ENCODE measurements at places on chromosomes 6 and 20.

DNA sequence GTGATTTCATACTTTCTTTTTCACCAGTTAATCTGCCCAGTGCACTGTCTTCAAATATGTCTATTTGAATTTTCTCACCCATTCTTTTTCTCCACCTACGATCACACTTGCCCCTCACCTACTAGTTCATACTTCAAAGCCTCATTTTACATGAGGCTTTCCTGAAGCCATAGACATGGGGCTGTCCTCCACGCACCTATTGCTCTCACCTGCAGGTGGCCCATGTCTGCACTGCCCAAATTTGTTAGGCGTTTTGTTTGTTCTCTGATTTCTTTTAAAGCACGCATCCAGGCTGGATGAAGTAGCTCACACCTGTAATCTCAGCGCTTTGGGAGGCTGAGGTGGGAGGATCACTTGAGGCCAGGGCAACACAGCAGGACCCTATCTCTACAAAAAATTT is 106.8 kb upstream of the RIPOR2 start:
- DNase-seq, result peak; percentile 39

DNA sequence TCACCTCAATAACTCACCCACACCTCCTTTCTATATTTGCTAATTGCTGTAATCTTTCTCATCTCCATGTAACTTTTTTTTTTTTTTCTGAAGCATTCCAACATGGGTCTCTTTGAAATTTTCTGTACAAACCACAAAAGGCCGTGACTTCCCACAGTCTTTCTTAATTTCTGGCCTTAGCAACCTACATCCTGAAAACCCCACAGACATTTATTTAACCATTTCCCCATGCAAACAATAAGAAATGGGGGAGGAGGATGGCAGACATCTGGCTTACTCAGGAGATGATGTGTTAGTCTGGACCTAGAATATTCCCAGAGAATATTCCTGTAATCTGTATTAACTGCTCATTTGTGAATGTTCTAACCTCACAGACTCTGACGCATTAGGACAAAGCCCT is 57.6 kb downstream of the MEP1A start:
- DNase-seq, result no peak

DNA sequence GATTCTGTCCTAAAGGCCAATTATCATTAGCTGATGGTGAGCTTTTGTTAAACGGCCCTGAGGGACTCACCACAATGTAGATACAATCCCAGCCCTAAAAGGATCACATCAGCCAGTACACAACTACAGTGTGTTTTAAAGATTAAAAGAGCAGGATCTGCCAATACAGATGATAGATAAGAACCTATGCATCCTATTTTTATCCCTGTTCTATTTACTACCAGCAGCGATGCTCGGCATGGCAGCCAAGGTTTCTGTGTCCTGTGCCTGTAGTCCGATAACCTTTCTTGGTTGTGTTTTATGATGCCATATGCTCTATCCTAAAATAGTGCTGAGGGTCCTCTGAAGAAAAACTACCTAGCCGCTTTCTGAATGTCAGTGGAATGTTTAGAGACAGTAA is 289.4 kb downstream of the PHACTR1 start:
- DNase-seq, result no peak

GRCh38 chr6:132487762-132488161 is 25.2 kb downstream of the STX7 start:
- no peak for DNase-seq

- DNase-seq, result no peak
Measured at GRCh38 chr6:112117554-112117953, 30.2 kb downstream of the FAM229B start.

DNA sequence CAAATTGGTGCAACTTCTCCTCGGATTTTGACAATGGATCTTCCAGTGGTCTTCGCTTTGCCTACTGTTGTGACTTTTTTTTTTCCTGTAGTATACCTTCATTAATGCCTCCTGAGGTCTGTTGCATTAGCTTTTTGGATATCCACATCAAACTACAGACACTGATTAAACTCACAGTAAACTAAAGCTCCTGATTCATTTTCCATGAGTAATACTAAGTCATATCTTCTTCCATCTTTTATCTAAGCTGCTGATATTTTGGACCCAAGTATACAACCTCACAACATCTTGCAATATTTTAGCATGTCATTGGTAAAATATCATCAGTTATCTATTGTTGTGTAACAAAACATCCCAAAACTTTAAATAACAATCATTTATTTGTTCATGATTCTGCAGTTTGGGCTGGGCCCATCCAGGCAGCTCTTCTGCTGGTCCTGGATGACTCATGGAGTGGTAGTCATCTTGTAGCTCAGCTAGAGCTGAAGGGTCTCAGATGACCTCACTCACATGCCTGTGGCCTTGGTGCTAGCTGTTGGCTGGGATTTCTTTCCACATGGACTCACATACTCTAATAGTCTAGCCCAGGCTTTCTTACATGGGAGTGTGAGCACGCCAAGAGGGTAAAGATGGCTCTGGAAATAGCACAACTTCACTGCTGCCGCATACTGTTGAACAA is 78.3 kb upstream of the SRSF6 start:
- DNase-seq, result no peak

DNA sequence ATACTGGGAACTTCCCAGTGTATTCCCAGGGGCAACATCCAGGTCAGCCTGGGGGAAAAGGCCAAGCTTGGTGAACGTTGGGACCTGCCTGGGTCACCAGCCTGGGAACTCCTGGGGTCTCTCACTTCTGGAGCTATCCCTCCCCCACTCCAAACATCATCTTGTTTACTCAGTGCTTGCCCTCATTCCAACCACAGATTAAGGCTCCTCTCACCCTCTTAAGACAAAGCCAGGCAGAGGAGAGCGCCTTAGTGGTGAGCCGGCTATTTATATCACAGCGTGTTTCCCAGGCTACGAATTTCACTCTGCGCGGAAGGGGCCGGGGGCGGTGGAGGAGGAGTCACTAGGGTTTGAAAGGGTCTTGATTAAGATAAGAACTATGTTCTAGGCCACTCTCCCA is 12.1 kb downstream of the PRPH2 start:
- DNase-seq, result no peak

DNA sequence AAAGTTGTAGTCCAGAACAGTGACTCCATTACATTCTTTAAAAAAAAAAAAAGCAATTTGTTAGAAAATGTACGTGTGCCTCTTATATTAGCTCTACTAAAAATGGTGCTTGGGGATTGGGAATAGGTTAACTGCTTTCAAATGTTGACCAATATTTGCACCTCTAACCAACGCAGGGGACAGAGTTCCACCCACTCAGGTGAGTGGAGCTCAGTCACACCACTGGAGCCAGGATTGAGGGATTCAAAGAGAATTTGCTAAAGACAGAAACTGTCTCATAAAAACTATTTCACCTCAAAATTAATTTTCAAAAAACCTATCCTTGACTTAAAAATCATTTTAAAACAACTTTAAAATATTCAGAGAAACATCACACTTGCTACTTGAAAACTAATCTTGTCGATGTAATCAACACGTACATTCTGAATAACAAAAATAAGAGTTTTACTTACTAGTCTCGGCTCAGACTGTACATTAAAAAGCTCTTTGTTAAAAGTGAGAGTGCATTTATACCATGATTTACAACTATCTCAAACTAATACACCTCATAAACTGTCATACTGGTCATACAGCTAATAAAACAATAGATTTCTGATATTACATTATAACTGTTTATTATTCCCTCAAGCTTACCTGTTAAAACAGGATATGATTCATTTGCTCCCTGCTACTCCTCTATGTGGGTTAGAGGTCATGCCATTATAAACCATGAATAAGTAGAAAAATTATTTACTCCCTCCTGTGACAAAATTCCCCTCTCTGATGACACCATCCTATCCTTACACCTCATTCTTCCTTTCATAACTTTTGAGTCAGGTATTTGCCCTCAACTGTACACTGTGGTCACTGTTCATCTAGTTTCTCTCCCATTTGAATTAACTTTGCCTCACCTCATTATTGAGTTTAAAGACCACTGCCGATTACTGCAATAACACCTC is 88.6 kb downstream of the PDE10A start:
- no peak for DNase-seq

GRCh38 chr6:5412663-5413062 is 151.3 kb downstream of the FARS2 start:
- no peak for DNase-seq

GRCh38 chr20:54115172-54115854 is 44.9 kb upstream of the BCAS1 start:
- no peak for DNase-seq

- no peak for DNase-seq
Measured at GRCh38 chr6:14177413-14178082, 60.0 kb downstream of the CD83 start.

DNA sequence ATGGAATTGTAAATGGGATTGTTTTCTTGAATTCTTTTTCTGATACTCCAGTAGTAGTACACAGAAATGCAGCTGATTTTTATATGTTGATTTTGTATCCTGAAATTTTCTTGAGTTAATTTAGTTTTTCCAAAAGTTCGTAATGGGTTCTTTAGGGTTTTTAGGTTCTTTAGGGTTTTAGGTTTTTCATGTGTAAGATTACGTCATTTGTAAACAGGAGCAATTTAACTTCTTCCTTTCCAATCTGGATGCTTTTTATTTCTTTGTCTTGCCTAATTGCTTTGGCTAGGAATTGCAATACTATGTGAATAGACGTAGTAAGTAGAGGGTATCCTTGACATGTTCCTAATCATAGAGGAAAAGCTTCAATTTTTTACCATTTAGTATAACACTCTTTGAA is 568.6 kb downstream of the MMUT start:
- no peak for DNase-seq

- DNase-seq, result no peak
Measured at GRCh38 chr6:54266400-54266923, 41.8 kb upstream of the TINAG start.

- DNase-seq, result no peak
Measured at GRCh38 chr20:21125072-21125848, 622 bp upstream of the KIZ start.
